ENCODE measurements at places on chromosomes 2 and 18.

- DNase-seq: peak; percentile 65
These were observed 76.3 kb downstream of the COLEC12 start for GRCh38 chr18:424071-424661.

DNA sequence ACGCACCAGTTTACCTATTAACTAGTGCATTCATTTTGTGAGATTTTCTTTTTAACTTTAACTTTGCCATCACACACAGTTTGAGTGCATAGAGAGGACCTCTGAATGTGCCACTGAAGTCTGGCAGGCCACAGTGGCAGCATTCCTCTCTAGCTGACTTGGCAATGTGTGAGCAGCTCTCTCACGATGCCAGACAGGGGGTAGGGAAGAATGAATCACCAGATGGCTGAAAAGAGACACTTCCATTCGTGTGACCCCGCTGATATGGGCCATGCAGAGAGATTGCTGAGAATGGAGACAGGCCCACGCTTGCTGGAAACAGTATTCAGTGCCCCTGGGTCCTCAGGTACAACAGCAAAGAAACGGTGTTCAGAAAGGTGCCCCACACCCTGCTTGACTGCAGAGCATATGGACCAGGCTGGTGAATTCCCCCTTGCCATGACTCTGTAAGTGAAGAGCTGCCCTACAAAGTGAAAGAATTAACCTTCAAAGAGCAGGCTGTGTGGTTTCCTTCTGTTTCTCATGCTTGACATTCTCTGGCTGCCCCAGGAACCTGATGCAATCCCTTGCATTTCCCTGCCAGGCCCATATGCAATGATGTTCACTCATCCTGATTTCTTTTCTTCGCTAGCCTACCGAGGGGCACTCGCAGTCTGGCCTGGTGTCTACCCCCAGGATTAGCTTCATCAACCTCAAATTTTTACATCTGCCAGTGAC lies 236.1 kb downstream of the CDH20 start:
- DNase-seq: peak; percentile 47

DNA sequence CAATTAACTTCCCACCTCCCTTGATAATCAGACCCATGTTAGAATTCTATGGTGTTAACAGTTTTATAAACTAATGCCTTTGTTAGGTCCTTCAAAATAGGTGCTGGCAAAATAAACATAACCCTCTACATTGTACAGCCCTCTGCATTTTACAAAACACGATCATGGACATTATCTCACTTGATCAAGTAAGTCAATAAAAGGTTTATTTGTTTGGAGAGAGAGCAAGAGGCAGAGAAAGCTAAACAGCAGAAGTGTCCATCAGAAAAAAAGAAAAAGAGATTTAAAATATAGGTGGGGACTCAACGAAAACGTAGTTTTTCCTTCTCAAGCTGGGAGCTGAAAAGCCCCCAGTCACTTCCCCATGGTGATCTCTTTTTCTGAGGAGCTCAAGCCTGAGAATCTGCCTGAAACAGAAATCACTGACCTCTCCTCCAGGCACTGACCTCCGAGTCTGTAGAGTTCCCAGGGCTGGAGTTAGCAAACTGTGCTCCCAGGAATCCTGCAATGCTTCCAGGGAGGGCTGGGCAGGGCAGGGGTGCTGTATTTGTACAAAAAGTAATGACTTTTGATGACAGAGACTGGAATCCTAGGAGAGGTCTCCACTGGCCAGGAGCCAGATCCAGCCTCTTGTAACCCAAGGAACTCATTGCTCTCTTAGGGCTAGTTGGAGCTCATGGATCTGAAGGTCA lies 137.8 kb upstream of the KLHL29 start:
- no peak for DNase-seq

- DNase-seq: peak; percentile 78
These were observed 499.6 kb upstream of the ACVR2A start for GRCh38 chr2:147345246-147345645.

- no peak for DNase-seq
These were observed at the start of gene ERMN for GRCh38 chr2:157325786-157326185. Gene ERMN, minus strand, starts transcription at chr2:157325824. Its CDS starts 182 bp downstream, at chr2:157325642.

DNA sequence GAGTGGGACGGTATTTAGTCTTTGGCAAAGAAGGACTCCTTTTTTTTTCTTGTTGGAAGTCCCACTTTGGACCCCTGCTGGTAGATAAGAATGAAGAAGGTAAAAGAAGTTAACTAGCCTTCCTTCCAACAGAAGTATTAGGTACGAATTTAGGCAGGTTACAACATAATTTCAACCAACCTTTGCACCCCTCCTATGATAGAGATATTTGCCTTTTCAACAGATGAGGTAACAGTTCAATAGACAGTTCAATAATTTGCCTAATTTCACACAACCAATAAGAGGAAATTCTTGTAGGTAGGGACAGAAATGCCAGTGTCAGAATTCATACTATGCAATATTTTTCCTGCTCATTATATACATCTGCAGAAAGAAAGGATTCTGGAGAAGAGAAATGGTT lies 100.8 kb downstream of the CCDC141 start:
- DNase-seq: no peak

DNA sequence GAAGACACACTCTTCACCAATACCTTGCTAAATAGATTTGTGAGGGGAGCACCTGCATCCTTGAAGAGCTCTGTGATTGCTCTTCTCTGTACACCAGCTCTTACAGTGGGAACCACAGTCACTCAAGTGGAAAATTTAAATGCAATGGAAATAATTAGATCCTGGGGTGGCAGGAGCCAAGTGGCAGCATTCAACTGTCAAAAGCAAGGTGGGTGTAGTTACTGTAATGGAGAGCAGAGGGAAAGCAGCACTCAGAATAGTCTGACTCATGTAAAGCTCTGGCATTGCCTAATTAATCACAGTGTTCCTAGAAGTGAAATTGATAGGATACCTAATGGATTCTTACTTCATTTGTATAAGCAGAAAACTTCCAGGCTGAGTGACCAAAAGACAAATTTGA lies 245.8 kb downstream of the KCNE4 start:
- peak; percentile 25 for DNase-seq

- DNase-seq: peak; percentile 54
These were observed 15.3 kb downstream of the CHRNA1 start for GRCh38 chr2:174748948-174749347.

DNA sequence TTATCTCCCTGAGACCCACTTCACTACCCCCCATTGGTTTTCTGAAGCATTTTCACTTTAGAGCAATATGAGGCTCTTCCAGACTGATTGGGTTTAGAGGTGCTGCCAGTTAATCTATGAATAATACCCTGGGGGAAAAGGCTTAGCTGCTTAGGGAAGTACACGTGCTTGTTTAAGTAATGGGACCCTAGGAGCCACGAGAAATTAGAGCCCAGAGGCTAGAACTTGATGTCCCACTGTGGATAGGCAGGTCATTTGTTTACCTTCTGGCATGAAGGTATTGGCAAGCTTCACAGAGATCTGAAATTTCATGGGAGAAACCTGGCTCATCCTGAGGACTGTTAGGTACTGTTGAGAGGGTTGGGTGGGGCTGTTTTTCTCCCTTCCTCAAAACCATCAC lies 59.7 kb downstream of the CLIP4 start:
- no peak for DNase-seq

All from fibroblast of mammary gland (primary cell).